ENCODE measurements at places on chromosomes 13 and 19.

GRCh38 chr19:49056101-49056901 lies 1.2 kb downstream of the CGB7 start:
- no peak for DNase-seq

DNA sequence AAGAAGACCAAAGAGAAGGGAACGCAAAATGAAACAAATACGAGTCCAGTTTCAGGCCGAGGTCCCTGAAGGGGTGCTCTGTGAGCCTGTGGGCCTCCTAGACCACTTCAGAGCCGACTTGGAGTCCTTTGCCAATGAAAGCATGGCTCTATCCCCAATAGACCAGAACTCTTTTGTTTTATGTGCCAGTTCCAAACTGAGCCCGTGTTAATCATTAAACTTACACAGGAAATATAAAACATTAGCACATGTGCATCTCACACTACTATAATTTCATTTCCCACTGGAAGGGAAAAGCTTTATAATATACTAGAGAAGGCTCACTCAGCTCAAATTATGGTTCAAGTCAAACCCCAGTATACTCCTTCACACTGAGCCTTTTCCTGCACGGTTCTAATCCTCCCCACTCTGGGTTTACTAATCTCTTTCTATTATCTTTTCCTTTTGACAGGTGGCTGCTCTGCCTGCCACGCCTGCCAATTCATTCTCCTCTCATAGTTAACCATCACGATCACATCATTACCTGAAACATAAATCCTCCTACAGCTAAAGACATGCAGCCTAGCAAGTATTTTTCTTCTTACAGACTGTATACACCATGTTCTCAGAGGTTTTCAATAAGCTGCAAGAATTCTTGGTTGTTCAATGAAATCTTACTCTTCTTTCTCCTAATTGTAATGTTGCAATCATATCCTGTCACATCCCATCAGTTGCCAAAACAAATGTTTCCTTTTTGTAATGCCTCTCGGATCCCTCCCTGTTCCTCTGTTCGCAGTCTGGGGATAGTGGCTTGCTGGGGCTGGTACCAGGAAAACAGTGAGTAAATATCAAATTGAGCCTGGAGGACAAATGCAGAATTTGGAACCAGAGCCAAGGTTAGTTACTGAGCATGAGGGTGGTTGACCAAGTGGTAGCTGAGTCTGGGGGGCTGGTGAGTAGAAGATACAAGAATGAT lies 18.8 kb upstream of the WASF3 start:
- no peak for DNase-seq

GRCh38 chr13:31538067-31539042 lies 201.0 kb upstream of the RXFP2 start:
- no peak for DNase-seq

DNA sequence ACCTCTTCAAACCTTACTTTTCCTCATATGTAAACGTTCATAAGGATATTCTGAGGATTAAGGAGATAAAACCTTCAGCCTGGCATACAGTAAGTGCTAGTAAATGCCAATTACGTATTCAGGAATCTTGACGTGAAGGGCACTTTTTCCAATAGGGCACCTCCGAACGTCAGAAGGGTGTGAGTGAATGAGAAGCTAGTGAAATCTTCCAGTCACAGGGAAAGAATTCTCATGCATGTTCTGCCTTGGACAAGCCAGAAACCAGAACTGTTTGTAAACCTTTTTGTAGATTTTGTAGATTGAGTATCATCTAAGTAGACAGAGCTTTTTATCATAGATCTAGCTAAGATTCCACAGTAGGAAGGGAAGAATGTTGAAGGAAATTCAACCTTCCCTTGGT lies 16.5 kb downstream of the DGKH start:
- DNase-seq, result no peak

DNA sequence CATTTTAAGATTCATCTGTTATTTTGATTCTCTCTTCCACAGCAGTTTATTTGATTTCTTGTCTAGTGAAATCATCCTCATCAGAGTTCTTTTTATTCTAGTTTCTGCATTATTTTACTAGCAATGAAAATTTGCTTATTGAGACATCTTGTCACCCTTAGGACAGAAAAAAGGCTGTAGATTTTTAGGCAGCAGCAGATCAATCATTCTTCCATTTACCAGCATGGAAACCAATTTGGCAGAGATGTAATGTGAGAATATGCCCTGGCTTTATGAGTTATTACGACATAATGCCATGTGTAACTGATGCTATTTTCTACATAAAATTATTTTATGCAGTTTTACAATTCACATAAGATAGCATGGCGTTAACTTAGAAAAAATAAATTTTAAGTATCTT lies 688.6 kb upstream of the SLC10A2 start:
- no peak for DNase-seq

- no peak for DNase-seq
These were observed 5.4 kb upstream of the CAMSAP3 start for GRCh38 chr19:7590256-7590655.

GRCh38 chr13:44664308-44664707 lies 88.2 kb upstream of the TSC22D1 start:
- DNase-seq, result no peak

- DNase-seq, result no peak
These were observed 18.7 kb upstream of the AMER2 start for GRCh38 chr13:25190771-25191170.

- no peak for DNase-seq
These were observed 9.3 kb upstream of the RPS15 start for GRCh38 chr19:1428738-1429391.

DNA sequence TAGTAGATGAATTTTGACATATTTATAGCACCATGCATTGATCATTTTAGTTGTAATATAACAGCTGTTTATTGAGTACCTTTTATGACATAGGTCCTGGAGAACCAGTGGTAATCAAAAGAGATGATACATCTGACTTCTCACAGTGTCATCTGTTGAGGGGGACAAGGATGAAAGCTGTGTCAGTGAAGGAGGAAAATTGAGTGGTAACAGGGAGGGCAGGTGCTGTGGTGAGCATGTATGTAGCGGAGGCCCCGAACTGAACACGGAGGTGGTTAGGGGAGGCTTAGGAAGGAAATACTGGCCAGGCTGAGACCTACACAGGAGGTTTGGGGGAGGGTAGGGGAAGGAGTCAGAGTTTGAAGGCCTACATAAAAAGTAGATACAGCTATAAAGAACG lies 199.7 kb downstream of the GGACT start:
- DNase-seq, result no peak

DNA sequence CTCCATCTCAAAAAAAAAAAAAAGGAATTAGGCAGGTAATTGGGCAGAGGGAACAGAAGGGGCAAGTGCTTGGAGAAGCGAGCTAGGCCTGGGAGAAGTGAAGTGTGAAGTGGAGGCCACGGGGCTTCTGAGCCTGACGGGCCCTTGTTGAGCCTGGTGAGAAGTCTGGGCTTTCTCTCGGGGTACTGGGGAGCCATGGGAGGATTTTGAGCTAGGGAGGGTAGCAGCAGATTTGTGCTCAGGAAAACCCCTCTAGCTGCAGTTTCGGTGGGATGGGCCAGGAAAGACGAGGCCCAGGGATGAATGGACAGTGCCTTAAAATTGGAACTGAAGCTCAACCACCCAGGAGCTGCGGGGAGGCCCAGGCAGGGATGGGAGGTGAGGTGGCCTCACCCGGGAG lies 8.0 kb downstream of the POLR1G start:
- no peak for DNase-seq

DNA sequence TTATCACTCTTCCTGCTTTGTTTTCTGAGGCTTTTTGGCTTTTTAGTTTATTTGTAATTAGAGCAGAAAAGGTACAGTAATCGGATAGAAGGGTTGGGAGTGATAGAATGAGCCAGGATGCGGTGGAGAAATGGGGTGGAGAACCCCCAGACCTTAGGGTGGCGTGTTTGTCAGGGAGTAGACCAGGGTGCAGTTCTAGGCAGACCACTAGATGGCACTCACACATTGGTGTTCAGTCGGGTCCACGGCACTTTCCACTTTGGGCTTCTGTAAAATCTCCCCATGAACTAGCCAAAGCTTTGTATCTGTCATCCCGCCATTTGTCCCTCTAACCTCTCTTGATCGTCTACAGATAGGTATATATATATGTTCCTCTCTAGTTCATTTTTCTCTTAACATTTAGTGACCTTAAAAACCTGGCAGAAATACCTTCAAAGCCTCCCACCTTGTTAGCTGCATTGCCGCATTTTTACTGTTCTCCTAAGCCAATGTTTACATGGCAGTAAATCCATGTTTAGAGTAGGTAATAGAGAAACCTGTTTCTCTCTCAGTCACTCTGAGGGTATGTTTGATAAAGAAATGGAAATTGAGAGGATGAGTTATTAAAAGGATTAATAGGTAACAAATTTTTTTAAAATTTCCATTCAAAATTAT lies 154.9 kb downstream of the TM9SF2 start:
- peak; percentile 81 for DNase-seq

DNA sequence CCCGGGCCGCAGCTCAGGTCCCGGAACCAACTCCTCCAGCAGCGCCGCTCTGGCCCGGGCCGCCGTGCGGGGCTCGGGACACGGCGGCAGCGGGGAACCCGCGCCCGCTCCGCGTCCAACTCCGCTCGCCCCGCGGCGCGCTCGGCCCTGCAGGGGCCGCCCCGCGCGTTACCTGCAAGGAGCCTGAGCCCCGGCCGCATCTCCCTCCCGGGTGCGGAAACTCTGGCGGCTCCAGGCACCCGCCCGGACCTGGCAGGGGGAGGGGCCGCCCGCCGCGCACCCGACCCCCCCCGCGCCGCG lies at the start of gene TMTC4:
TMTC4 (minus strand) TSS at position 224 of the 300 bp plus-strand sequence. CDS start 4,433 bp downstream, outside the sequence.
- DNase-seq, result no peak

GRCh38 chr13:19634256-19634740 lies 839 bp downstream of the MPHOSPH8 start:
- DNase-seq, result no peak

DNA sequence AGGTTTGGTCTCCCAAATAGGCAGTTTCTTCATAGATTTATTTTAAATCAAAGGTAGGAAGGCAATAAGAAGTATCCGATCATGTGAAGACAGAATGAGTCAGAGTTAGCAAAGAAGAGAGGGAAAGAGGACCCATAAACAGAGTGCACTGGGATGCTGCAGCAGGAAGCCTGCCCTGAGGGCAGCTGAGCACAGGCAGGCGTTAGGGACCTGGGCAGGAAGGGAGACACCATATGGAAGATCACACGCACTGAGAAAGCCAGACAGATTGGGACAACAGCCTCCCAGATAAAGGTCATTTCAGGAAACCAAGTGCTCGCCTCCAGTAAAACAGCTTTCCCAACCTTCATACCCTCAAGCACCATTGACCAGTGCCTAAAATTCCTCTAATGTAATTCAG lies 598.0 kb downstream of the EFNB2 start:
- no peak for DNase-seq

- DNase-seq, result peak; percentile 72
These were observed 839 bp upstream of the CKAP2 start for GRCh38 chr13:52454459-52454819.

GRCh38 chr19:51493776-51494175 lies 7.8 kb downstream of the SIGLEC12 start:
- DNase-seq, result no peak

DNA sequence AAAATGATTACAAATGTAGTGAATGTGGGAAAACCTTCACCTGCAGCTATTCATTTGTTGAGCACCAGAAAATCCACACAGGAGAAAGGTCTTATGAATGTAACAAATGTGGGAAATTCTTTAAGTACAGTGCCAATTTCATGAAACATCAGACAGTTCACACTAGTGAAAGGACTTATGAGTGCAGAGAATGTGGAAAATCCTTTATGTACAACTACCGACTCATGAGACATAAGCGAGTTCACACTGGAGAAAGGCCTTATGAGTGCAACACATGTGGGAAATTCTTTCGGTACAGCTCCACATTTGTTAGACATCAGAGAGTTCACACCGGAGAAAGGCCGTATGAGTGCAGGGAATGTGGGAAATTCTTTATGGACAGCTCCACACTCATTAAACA lies 9.2 kb downstream of the ZNF548 start:
- DNase-seq, result no peak

DNA sequence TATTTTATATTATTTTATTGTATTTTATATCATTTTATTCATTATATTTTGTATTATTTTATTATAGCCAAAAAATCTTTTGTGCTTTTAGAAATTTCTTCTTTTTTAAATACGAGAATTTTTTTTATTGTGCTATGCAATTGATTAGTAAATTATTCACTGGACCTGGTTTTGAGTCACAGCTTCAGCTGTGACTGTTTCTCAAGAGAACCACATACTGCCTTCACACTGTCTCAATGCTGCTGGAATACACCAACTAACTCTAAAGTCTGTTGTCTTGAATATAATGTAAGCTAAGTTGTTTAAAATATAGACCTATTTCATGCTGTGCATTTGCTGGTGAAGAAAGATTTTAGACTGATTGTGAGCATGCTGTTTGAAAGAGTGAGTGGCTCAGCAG lies 423.6 kb downstream of the NDFIP2 start:
- no peak for DNase-seq

DNA sequence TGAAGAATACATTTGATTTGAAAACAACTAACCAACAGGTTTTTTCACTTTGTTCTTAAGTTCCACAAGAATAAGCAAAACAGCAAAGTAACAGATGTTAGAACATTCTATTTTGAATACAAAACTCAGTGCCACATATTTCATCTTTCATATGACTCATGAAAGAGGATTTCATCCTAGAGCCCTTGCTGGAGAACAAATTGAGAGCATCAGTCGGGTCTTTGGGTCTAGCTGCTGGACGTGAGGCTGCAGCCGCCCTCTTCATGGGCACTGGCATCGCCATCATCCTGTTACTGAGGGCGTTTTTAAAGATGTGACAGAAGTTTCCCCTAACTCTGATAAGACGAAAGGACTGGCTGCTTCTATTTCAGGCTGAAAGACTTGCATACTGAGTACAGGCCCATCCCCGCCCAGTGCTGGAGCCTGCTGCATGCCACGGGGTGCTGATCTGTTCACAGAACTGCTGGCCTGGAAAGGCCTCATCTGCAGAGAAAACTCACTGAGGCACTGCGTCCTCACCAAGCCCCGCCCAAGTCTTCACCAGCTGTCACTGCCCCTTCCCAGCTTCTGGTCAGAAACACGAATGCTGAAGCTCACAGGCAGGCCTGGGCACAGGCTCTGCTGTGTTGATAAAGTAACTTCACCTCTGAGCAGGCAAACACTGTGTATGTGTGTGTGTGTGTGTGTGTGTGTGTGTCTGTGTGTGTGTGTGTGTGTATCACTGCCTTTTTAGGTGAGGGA lies 101.4 kb downstream of the TUBGCP3 start:
- DNase-seq, result no peak

Measured in NCI-H187 treated with DMSO at 0.1 percent for 48 hours (cell line).